T-cell (primary cell): ENCODE measurements at places on chromosomes 3 and 15. TPM values are rescaled to one million over a fixed set of nuclear protein-coding genes. Genes with fewer than 3 reads are reported as not detected.

FBXL22 gene
- 1.4 TPM for total RNA-seq

GPR87 gene
- total RNA-seq, result not detected

DNA sequence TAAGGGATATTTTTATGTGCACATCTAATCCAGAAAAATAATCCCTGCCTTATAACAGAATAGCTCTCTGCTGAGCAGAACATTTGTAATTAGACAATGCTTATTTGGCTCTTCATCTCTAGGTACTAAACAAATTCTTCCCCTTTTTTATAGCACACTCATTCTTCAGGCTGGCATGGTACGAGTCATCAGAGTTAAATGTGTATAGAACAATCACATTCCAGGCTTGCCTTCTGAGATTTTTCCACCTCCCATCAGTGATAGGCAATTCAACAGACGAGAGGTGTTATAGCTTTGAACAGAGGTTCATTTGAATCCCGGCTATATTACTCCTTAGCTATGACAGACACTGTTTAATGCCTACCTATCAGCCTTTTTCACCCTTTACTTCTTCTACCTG lies 21.4 kb upstream of the SPPL2A start:
- H3K4me3 ChIP-seq, result no peak overlapping the region
- DNase-seq, result no peak
- H3K36me3 ChIP-seq, result no peaks in the 10 kb centered on the region
- no peak overlapping the region for H3K27ac ChIP-seq

VGLL4 gene
- total RNA-seq, result 28.4 TPM

- H3K4me1 ChIP-seq, result peaks cover 11% of the 10 kb centered on the region
- no peak overlapping the region for H3K27ac ChIP-seq
- H3K4me3 ChIP-seq, result no peak overlapping the region
- H3K27me3 ChIP-seq, result no peaks in the 10 kb centered on the region
- no peak for DNase-seq
- no peaks in the 10 kb centered on the region for H3K36me3 ChIP-seq
These were observed 7.0 kb downstream of the SUCLG2 start for GRCh38 chr3:67647390-67647878.

DNA sequence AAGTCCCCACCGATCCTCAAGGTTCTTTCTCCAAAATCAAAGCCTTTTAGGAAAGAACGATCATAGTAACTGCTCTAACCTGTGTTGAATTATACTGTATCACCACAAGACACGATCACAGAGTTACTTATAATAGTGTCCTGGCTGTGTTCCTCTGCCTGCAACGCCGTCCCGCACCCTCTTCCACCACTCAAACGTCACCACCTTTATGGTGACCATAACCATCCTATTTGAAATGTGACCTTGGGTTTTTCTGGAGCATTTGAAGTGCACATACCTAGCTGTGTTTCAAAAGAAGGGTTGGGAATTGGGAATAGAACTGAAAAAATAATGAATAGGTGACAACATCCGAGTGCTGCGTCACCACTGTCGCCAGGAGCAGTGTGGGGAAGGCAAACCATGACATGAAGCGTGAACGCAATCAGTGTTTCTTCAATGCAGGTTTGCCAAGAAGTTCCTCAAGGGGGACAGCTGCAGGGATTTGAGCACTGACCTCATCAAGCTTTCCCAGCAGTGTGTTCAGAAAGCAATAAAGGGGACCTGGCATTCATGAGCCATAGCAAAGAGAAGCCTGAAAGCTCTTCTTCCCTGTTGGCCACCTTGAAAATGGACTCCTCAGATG lies 769 bp upstream of the SELENOS start:
- peaks cover 54% of the 10 kb centered on the region for H3K36me3 ChIP-seq
- no peak overlapping the region for H3K27ac ChIP-seq
- peak overlapping the region; percentile 81 for H3K4me3 ChIP-seq
- no peaks in the 10 kb centered on the region for H3K27me3 ChIP-seq
- no peak for DNase-seq

SLMAP gene
- 78.8 TPM for total RNA-seq

CISH gene
- total RNA-seq, result 46.5 TPM

SEMA3G gene
- total RNA-seq, result 1.3 TPM

GRCh38 chr15:67405208-67406191 lies 115.4 kb upstream of the C15orf61 start:
- H3K27ac ChIP-seq, result no peak overlapping the region
- no peaks in the 10 kb centered on the region for H3K4me1 ChIP-seq
- DNase-seq, result no peak
- no peaks in the 10 kb centered on the region for H3K36me3 ChIP-seq
- no peaks in the 10 kb centered on the region for H3K27me3 ChIP-seq

C3orf85 gene
- total RNA-seq, result not detected

NUDT16 gene
- total RNA-seq, result 12.8 TPM

GRCh38 chr3:157595259-157595658 lies 92.0 kb upstream of the VEPH1 start:
- no peak overlapping the region for H3K4me3 ChIP-seq
- no peak overlapping the region for H3K27ac ChIP-seq
- peaks cover 4% of the 10 kb centered on the region for H3K27me3 ChIP-seq
- H3K36me3 ChIP-seq, result no peaks in the 10 kb centered on the region
- no peaks in the 10 kb centered on the region for H3K4me1 ChIP-seq
- no peak for DNase-seq

DNA sequence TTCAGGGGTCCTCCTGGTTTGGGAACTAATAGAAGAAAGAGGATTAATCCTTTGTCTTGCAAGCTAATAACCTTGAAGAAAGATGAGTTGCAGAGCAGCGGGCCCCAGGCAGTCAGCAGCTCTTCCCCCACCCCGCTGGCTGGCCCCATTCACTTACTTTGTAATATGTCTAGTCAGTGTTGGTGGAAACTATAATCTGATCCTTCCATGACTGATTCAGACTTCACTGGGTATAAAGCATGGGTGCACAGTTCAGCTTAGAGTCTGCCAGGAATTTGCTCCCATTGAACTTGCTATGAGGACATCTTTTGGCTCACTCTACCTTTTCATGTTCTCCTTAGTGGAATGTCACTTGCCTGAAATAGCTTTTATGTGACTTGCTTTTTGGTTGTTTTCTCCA lies 117.7 kb downstream of the CCNL1 start:
- no peaks in the 10 kb centered on the region for H3K4me1 ChIP-seq
- DNase-seq, result no peak
- no peaks in the 10 kb centered on the region for H3K36me3 ChIP-seq
- H3K27me3 ChIP-seq, result no peaks in the 10 kb centered on the region

SLC22A14 gene
- total RNA-seq, result not detected

DNA sequence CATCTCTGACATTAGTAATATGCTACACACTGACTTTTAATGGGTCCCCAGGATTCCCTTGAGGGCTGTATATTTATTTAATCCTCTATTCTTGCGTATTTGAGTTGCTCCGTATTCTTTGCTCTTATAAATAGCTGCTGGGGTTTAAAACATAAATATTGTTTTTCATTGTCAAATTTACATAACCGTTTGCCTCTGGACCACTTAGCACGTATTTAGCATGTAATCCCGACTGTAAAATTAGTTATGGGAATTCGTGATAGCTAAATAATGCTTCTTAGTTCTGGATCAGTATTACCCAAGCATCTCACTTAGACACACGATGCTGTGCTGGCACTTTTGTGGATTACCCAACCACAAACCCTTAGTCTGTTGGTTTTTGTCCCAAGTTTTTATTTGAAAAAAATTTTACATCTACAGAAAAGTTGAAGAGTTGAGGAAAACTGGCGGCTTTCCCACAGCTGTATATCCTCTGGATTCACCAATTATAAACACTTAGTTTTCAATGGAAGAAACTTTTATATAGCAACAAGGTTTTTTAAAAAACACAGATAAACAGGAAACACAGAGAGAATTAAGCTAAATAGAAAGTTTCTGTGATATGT lies 296.8 kb upstream of the TPM1 start:
- H3K4me1 ChIP-seq, result no peaks in the 10 kb centered on the region
- H3K4me3 ChIP-seq, result no peak overlapping the region
- H3K27ac ChIP-seq, result no peak overlapping the region
- no peak for DNase-seq
- H3K27me3 ChIP-seq, result no peaks in the 10 kb centered on the region
- no peaks in the 10 kb centered on the region for H3K36me3 ChIP-seq

DNA sequence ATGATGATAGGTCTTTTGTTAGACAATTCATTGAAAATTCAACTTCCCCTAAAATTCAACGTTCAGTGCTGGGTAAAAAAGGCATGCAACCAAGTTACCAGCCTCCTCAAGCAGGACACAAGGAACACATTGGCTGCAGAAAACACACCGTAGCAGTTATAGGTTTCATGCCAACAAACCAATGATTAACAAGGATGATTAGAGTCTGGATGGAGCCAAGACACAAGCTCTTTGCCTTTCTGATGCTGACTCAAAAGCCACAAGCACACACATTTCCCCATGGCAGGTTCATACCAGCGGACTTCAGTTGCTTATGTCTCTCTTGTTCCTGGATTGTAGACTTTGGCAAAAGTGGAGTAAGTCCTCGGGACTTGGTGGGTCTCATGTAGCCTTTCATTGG lies 105.8 kb downstream of the DHX30 start:
- no peak overlapping the region for H3K4me3 ChIP-seq
- no peak overlapping the region for H3K27ac ChIP-seq
- H3K27me3 ChIP-seq, result no peaks in the 10 kb centered on the region
- H3K4me1 ChIP-seq, result no peaks in the 10 kb centered on the region

DNA sequence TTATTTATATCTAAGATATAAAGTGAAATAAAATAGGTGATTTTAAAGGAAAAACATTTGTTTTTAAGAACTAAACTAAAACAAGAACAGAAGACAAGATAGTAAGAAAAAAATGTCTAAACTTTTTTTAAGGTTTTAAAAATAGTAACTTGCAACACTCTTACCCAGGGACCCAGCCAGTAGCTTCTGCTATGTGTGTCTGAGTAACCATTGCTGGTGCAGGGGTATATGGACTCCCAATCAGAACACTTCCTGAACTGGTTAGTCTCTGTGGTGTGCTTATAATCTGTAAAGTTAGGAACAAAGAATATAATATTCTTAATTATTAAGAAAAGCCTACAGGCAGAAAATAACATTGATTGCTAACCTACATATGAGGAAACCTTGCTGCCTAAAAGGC lies 118.4 kb downstream of the ATP1B3 start:
- DNase-seq, result no peak
- H3K27ac ChIP-seq, result no peak overlapping the region
- H3K4me3 ChIP-seq, result no peak overlapping the region
- no peaks in the 10 kb centered on the region for H3K36me3 ChIP-seq
- H3K27me3 ChIP-seq, result no peaks in the 10 kb centered on the region

CELF6 gene
- total RNA-seq, result 3.1 TPM

CLEC3B gene
- 1.6 TPM for total RNA-seq

GRK7 gene
- 0.13 TPM for total RNA-seq

FETUB gene
- total RNA-seq, result not detected

- H3K36me3 ChIP-seq, result no peaks in the 10 kb centered on the region
- H3K4me1 ChIP-seq, result no peaks in the 10 kb centered on the region
- H3K27me3 ChIP-seq, result no peaks in the 10 kb centered on the region
These were observed 629.1 kb downstream of the MECOM start for GRCh38 chr3:169034401-169034800.

EIF4E3 gene
- 45.4 TPM for total RNA-seq

ZNF385D gene
- 0.03 TPM for total RNA-seq

GADL1 gene
- total RNA-seq, result not detected

DNA sequence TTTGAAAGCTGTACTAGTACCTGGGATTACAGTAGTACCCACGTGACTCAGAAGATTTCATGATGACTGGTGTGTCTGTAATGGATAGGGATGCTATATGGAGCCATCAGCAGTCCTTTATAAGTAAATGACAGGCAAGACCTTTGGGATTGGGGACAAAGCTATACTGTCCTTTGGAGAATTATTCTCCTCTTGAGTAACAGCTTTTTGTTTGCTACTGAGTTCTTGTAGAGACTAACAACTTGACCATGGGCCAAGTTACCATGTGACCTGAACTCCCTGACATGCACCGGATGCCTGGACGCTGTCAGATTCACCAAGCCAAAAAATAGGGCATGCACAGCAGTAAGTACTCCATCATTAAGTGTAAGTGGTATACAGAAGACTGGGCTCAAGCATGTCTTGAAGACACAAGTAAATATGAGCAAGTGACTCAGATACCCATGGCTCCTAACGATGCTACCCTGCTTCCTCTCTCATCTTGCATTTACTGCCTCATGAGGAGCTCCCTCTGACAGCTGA lies 12.9 kb downstream of the SEC11A start:
- H3K27ac ChIP-seq, result no peak overlapping the region
- H3K4me3 ChIP-seq, result no peak overlapping the region
- H3K27me3 ChIP-seq, result no peaks in the 10 kb centered on the region
- no peaks in the 10 kb centered on the region for H3K4me1 ChIP-seq

GRCh38 chr3:197970588-197970987 lies 10.6 kb downstream of the LMLN start:
- no peaks in the 10 kb centered on the region for H3K4me1 ChIP-seq
- no peaks in the 10 kb centered on the region for H3K36me3 ChIP-seq
- no peak overlapping the region for H3K27ac ChIP-seq
- DNase-seq, result no peak
- H3K4me3 ChIP-seq, result no peak overlapping the region

PLA2G4E gene
- not detected for total RNA-seq

DNA sequence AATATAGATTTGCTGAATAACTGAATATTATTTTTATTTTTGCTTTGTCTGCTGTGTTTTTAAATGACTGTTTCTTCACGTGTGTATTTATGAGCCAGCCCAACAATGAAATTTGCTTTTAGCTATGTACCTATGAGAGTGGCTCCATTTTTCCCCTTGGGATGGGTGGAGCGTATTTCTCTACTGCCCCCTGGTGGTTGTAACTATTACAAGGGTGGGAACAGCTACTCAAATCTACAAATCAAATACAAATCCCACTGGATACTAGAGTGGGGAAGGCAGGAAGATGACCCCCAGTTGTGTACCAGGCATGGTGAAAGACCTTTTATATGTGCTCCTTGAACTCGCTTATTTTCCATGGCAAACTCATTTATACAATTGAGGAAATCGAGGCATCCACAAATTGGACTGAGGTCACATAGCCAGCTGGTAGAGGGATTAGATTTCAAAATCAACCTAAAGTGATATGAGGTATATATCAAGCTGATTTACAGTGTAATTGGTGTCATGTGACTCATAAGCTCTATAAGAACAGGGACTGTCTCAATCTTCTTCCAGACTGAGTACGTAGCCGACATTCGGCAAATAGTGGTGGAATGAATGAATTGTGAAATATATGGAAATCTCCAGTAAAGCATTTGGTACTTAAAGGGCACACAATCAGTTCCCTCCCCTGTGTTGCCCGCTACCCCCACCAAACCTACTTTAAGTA lies 69.5 kb upstream of the VEPH1 start:
- H3K27me3 ChIP-seq, result peaks cover 4% of the 10 kb centered on the region
- no peak overlapping the region for H3K27ac ChIP-seq
- no peaks in the 10 kb centered on the region for H3K36me3 ChIP-seq
